Fibroblast of gingiva (primary cell): ENCODE measurements at places on chromosomes 7 and 10.
A peak's percentile ranks its signal among the peaks of the same experiment; 100 is the strongest.

DNA sequence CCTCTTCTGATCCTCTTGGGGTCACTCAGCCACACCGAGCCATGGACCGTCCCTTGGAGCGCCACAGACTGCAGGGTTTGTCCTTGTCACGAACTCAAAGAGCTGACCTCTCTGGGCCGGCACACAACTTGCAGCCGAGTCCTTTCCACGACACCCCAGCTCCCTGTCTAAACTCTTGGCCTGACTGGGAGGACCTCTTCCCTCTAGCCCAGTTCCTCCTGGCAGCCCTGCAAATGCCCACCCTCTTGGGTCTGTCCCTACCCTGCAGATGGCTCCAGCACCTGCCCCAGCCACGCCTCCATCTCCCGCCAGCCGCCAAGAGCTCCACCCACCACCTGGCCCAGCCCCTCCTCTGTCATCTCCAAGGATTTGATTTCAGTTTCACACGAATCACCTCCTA lies 339.2 kb downstream of the DNAJB6 start:
- no peak for DNase-seq

GRCh38 chr7:106986450-106986977 lies 58.0 kb upstream of the PRKAR2B start:
- no peak for DNase-seq

DNA sequence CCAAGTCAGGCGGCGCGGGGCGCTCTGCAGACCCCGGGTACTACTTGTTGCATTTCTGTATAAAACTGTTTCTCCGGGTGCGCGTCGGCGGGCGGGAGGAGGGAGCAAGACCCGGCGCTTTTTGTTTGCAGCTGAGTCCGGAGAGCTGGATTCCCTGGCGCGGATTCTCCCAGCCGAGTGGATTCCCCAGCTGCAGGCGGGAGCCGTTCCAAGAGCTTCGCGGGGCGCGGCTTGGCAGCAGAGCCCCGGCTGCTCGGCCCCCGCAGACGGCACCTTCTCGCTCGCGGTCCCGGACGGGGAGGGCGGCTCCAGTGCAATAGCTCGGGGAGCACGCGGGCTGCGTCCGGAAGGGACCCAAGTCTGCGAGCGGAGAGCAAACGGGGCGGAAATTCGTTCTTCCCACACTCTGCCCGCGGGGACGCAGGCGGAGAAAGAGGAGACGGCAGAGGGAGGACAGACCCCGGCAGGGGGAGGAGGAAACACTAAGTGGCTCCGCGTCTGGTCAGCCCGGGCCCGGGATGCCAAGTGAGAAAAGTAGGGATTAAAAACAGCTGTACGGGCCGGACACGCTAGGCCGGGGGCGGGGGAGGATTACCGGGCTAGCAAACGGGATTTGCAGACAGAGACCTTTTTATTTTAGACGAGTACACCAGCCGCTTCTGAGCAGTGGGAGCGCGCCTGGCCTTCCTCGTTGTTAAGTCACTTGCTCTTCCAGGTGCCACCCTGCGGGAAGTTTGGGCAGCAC lies at the start of gene TRIL:
TRIL (minus strand) TSS at position 96 of the 745 bp plus-strand sequence. CDS start 284 bp downstream, outside the sequence.
- DNase-seq: peak; percentile 62

- DNase-seq: peak; percentile 36
These were observed 218.7 kb downstream of the ABCA13 start for GRCh38 chr7:48389977-48390376.

GRCh38 chr7:31014826-31015225 lies 37.3 kb upstream of the ADCYAP1R1 start:
- no peak for DNase-seq

DNA sequence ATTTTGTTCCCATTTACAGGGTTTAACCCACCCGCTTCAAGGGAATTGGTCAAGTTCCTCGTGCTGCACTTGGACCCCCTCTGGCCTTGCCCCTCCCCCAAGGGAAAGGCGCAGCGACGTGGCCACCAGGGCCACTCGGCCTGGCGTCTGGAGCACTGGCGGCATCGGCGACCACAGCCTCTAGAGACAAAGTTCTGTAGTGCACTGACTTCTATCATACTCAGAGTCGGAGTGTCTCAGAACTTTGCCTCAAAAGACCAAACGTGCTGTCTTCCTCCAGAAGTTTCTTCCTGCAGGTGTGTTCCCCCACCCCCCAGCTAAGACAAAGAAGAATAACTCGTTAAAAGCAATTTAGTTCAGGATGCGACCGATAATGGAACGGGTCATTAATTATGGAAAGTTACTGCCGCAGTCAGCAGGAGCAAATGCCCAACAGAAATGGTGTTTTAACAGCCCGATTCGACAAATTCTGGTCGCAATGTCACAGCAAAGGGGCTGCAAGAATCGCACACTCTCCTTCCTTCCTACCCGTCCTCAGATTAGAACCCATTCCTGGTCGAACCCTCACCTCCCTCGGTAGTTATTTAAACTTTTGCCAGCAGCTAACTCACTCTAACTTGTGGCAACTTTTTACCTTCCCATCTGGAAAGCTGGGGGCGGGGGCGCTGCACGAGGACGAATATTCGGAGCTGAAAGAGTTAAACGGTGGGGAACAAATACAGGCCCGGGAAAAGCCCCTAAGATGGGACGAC lies 202.1 kb upstream of the NFE2L3 start:
- no peak for DNase-seq

DNA sequence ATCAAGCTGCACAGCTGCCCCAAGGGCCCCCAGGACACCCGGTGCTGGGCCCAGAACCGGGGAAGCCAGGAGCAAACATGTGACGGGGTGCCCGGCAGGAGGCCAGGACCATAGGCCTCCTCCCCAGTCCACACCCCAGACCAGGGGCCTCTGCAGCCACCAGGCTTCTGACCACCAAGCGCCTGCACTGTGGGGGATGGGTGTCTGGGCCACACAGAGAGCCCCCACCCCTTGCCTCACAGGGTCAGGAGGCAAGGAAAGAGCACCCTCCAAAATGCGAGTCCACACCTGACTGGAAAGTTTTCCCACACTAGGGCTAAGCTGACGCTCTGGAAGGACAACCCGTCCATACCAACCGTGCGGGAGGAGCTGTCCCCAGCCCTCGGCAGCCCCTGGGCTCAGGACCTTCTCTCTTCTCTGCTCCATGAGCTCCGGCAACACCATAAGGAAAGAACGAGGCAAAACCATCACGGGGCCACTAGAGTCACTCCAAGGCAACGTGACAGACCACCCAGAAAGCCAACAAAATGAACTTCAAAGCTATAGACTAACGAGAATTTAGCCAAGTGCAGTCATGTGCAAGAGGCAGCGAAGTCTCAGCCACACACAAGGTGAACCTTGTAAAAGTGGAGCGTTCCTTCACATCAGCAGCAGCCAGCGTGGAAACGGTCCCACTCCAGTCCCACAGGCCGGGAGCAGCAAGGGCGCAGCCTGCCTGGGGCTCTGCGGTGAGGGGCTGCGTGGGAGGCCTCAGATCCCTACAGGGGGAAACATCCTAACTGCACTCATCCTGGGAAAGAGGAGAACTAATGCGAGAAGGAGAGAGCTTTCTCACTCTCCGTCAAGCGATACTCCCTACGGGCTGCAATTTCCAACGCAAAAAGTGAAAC lies 5.1 kb downstream of the STK32C start:
- no peak for DNase-seq

- no peak for DNase-seq
These were observed 6.8 kb downstream of the FFAR4 start for GRCh38 chr10:93573051-93573909.

- peak; percentile 2 for DNase-seq
These were observed 368.4 kb downstream of the TFEC start for GRCh38 chr7:115662120-115662519.

DNA sequence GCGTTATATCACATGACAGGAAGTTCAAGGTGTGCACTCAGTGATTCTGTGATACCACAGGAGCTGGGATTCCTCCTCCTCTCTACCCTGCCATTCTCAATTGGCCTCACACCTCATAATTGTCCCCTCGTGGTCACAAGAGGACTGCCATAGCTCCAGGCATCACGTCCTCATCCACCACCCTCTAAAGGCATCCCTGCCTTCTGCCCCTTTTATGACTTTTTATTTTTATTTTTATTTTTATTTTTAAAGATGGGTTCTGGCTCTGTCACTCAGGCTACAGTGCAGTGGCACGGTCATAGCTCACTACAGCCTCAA lies 47.0 kb downstream of the PDGFA start:
- DNase-seq: no peak

GRCh38 chr7:106476751-106477150 lies 184.2 kb downstream of the CCDC71L start:
- no peak for DNase-seq

- peak; percentile 44 for DNase-seq
These were observed at the start of gene EPDR1 for GRCh38 chr7:37920305-37920848. TSS of gene EPDR1 (plus strand) at chr7:37920640. CDS start at chr7:37920940, 300 bp downstream.

DNA sequence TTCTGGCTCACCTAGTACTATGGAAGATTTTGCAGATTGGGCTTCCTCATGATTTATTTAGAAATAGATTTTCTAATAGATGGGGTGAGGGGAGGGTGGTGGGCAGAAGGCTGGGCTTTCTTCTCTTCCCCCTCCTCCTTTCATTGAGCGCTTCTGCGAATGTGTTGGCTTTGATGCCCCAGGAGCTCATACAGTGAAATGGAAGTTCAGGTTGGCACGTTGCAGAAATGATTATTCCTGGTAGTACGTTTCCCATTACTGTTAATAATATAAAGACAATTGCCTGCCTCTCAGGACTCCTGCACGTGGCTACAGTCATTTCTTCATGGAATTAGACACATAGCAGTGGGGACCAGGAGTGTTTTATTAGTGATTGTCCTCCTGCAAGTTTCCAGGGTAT lies 39.8 kb downstream of the TCF7L2 start:
- DNase-seq: no peak

DNA sequence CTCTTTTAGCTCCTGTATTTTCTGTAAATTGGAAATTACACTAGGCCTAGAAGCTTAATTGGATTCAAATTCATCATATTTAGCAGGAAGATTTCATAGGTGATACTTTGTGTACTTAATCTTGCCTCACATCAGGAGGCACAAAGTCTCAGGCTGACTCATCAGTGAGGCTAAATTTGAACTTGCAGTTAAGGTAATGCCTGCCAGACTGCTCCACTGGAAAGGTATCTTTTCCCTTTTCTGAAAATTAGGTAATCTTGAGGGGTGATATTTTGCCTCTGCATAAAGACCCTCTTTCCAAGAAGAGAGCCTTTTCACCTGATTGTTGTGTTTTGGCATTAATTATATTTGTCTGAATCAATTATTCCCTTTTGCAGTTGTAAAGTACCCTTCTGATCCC lies 14.6 kb downstream of the PPIA start:
- DNase-seq: no peak

- DNase-seq: no peak
These were observed 109.0 kb downstream of the JAZF1 start for GRCh38 chr7:28071570-28071969.

DNA sequence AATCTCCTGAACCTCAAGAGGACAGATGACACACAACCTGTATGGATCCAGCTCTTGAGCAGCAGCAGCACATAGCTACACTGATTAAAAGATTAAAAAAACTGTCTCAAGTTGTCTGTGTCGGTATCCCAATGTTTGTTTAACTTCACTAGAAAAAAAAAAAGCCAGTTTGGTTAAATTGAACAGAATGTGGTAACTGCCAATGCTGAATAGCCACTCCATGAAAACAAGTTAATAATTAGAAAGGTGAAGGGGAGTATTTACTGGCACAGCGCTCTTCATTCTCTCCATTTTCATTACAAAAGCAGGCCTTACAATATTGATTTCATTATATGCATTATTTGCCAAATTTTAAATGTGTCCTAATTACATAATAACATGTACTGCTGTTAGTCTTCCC lies 47.6 kb downstream of the GDI2 start:
- no peak for DNase-seq

DNA sequence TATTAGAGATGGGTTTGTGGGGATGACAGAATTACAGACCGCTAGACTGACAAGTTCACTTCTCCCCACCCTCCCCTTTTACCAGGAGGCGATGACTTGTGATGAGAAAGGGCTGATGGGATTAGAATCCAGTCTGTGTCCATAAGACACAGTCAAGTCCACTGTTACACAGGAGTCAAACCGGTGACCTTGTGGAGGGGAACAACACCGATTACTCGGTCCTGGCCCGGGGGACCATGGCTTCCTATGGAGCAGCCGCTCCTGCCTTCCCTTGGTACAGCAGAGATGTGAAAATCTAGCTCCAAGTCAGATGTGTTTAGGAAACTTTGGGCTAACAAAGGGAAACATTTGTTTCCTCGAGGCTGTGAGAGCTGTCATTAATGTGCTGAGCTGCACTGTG lies 105.5 kb downstream of the ACTR3B start:
- no peak for DNase-seq

DNA sequence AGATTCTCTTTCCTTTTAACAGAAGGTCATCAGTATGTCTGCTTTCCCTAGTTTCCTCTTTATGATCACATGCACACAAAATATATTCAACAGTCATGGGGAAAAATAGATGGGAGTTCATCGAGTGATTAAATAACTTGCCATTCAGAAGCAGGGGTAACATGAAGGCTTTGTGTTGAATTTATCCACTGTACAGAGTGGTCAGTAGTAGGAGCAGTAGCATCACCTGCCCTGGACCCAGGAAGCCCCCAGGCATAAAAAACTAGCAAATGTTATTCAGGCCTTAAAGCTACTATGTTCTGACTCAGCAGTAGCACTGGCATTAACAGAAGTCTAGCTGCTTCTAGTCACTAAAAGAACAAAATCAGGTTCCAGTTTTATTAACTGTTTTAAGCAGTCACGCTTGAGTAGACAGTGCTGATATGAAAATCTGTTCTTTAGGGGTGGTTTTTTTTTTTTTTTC lies 31.4 kb upstream of the FAM133B start:
- no peak for DNase-seq

- no peak for DNase-seq
These were observed 10.3 kb upstream of the LRRN3 start for GRCh38 chr7:111080495-111081105.

DNA sequence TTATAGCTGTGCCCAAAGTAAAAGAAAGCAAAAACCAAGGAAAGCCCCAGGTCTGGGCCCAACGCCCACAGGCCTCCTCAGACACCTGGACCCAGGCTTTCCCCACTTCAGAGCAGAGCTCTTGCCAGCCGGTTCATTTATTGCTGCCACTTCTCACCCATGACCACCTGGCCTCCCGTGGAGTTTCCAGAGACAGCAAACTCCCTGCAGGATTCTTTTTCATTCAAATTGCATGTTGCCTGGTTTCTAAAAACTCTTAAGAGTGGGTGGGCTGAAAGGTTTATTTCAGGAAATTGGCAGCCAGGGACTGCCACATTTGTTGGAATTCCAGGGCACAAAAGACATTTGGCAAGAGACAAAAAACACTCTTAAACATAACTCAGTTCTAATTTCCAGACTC lies 4.7 kb downstream of the VOPP1 start:
- no peak for DNase-seq
